ENCODE measurements at places on chromosomes 1 and 21.

DNA sequence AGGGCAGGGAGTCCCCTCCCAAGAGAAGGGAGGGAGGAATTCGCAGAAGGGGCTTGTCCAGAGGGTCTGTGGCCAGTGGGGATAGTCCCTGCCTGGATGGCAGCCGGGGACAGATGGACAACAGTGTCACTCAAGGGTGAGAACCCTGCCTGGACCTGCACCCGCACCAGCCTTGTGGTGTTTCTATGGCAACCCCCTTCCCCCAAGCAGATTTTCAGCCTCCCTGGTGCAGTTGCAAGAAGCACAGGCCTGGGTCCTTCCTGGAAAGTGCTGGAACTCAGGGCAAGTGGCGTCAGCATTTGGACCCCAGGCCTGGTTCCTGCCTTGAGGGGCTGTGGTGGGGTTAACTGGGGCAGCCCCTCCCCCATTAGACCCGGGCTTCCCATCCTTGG is 83.8 kb upstream of the ACTL8 start:
- no peak for DNase-seq

GRCh38 chr1:29478879-29479278 is 242.6 kb downstream of the PTPRU start:
- no peak for DNase-seq

GRCh38 chr1:177645491-177646190 is 324.2 kb downstream of the SEC16B start:
- no peak for DNase-seq

GRCh38 chr1:223228931-223229528 is 86.0 kb upstream of the TLR5 start:
- no peak for DNase-seq

DNA sequence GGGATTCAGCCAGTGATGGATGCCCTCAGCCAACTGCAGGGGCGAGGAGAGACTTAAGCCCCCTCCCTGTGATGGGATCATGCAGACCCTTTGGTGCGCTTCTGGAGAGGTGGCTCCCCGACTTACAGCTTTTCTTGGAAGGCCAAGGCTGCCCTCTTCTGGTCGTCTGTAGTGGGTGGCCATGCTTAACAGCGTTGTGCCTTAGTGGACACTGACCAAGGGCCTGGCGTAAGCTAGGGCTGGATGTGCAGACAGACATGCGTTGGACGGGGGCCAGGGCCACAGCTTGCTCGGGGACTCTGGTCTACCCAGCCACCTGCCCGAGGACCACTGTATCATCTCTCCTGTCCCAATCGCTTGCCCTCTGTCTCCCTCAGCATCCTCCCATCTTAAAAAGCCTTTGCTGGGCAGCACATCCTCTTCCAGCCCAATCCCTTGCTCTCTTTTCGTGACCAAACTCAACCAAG is 5.5 kb downstream of the AZIN2 start:
- DNase-seq, result no peak

- DNase-seq, result no peak
Measured at GRCh38 chr1:45762291-45762690, 11.8 kb upstream of the IPP start.

GRCh38 chr1:21823206-21823979 is 11.3 kb downstream of the LDLRAD2 start:
- no peak for DNase-seq

- DNase-seq, result no peak
Measured at GRCh38 chr1:50651476-50652263, 228.4 kb upstream of the DMRTA2 start.

DNA sequence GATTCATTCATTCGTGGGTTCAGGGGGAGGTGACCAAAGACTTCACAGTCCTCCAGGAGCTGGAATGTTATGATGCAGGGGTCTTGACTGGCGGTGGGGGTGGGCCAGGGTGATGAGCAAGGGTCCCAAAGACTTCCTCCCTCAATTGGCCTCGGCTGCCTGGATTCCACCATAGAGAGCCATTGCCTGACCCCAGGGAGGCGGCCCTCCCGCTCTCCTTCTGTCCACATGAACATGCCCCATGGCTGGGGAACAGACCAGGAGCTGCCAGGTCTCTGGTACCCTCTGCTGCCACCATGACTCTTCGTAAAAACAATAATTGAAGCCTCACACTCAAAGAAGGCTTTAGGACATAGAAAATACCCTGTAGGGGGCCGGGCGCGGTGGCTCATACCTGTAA is 102.5 kb upstream of the CASZ1 start:
- DNase-seq, result no peak

GRCh38 chr1:12654657-12655056 is 10.8 kb downstream of the AADACL4 start:
- no peak for DNase-seq

GRCh38 chr1:173447224-173447623 is 29.9 kb upstream of the PRDX6 start:
- no peak for DNase-seq

DNA sequence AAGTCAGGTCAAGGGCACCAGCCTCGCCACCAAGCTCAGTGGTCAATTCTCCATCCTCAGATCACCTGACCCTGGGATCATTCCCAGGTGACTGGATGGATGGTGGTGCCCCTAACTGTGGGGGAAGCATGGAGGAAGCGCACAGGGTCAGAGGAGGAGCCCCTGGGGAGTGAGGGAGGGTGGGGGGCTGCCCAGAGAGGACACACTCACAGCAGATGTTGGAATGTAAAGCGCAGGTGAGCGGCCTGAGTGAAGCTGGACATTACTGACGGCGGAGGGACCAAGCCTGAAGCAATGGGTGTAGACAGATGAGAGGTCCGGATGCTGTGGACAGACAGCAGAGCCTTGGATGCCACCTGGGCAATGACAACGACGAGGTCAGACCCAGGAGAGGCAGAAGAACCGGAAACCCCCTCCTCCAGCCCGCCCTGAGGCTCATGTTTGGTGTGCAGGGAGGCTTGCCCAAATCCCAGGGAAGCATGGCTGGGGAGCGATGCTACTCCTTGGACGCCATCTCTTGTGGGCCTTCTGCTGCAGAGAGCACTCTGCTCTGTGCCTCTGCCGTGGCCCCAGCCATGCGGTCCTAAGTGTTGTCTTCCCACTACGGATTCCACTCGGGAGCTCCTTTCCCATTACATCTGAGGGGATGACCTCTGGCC is 5.7 kb upstream of the CPLANE2 start:
- no peak for DNase-seq

GRCh38 chr21:18268906-18269305 is 24.3 kb downstream of the CHODL start:
- no peak for DNase-seq

DNA sequence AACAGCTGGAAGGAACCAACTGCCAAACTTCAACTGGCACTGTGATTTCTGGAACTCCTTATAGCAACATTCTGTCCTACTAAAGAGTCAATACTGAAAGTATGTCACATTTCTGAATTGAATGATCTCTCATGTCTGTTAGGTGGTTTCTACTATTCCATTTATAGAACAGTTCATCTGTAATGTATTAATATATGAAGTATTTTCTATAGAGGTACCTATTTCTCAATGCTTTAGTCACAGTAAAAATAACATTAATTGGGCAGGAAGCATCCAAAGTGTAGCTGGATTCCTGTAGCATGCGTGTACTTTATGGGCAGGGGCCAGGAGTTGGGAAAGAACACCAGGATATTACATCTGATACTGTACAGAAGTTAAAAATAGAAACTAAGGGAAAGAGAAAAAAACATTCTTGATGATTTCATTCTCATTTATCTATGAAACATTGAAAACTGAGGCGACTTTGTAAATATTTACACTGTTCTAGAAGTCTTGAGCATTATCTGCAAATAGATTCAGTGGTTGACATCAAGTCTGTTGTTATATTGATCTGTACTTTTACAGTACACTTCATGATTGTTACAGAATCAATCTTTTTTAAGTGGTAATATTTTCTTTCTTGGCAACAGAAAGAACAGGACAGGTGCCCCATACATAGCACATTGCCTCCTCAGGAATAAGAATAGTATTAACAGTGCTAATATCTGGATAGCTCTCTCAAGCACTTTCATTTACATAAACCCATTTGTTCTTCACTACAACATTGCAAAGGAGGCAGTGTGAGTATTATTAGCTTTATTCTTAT is 6.2 kb upstream of the ZNF281 start:
- no peak for DNase-seq

DNA sequence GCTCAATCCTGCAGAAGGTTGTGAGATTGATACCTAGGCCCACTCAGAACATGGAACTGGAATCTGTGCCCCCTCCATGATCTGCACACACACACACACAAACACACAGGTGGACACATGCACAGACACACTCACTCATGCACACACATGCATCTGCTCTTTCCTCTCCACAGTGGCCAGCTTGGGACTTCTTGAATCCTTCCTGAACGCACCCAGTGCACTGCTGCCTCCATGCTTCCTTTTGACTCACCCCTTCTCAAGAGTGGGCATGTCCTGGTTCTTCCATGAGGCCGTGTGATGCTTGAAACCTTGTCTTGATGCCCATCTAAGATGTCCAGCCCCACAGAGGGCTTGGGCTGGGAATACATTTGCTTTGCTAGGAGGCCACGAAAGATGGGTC is 25.4 kb upstream of the TENT5C start:
- DNase-seq, result no peak

- no peak for DNase-seq
Measured at GRCh38 chr1:30845237-30845903, 63.2 kb downstream of the SDC3 start.

- DNase-seq, result no peak
Measured at GRCh38 chr1:240294566-240294965, 202.9 kb downstream of the FMN2 start.

DNA sequence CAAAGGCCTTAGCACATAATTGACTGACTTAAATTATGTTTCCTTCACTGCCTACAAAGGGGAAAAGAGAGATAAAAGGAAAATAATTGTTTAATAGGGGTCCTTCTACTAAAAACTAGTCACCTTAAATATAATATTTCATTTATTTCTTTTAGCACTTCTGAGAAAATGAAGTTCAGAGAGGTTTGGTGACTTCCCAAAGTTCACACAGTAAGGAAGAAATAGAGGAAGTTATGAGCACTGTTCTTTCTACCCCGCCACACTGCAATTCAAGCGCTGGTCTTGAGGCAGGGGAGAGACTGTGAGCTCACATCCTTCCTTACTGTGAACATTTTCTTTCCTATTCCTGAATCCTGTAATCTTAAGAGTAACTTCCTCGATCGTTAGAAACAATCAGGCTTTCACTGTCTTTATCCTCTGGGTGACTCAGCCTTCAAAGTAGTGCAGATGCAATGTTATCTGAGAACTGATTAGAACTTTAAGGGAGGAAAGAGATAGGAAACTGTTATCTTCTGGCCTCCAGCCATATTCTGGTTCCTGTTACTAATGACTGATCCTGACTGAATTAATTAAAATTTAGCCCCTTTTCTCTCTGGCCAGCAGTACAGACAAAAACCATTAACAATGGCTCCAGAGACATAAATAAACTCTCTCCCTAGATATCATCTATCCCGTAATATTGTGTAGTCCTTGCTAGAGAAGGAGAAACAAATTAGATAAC is 6.8 kb downstream of the RGS5 start:
- DNase-seq, result no peak

DNA sequence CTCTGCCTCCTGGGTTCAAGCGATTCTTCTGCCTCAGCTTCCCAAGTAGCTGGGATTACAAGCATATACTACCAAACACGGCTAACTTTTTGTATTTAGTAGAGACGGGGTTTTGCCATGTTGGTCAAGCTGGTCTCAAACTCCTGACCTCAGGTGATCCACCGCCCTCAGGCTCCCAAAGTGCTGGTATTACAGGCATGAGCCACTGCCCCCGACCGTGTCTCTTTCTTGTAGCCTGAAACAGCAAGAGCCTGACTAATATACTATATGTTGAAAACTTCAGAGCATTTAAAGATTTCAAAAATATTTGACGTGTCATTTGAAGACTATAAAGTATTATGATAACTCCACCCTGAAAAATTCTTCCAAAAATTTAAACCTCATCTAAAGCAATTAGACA is 71.7 kb upstream of the ZNF648 start:
- DNase-seq, result no peak

DNA sequence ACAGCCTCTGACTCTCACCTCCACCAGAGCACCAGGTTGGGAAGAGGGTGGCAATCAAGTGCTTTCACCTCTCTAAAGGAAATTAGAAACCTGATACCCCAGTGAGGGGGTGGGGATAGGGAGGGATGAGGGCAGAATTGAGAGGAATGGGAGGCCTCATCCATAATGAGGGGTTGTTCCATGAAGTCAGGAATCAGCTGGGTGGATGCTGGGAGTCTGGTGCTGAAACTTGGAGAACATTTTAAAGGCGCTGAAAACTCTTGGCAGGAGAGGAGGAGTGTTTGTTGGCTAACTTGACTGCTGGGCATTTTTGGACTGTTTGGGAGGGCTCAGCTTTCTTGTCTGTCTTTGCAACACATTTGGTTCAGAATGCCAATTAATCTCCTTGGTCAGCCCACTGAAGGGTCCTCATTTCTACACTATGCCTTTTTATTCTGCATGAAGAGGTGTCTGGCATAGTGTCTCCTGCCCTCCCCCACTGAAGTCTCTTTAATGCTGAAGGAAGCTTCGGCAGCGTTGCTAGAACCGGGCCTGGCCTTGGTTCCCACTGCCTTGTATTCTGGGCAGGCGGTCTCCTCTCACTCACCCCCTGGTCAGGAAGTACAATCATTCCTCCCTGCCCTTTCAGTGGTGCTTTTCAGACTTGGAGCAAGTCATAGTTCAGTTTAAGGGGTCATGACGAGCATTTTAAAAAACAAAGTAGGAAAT is 2.2 kb downstream of the PHGDH start:
- no peak for DNase-seq

- no peak for DNase-seq
Measured at GRCh38 chr1:221794079-221794670, 52.3 kb upstream of the DUSP10 start.

DNA sequence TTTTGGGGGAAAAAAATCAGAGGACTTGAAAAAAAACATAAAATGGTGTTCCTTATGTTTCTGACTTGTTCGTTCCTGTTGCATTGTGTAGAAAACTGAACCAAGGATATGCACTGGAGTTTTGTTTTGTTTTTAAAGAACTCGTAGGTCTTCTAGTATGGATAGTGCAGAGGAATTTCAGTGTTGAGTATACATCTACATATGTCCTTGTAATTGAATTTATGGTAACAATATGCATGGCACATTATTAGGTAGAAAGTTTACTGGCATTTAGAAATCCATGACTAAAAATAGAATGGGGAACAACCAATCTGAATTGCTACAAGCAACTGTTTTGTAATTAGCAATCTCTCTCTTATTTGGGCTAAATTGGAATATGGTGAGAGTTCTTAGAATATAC is 188.3 kb upstream of the ZRANB2 start:
- DNase-seq, result no peak

DNA sequence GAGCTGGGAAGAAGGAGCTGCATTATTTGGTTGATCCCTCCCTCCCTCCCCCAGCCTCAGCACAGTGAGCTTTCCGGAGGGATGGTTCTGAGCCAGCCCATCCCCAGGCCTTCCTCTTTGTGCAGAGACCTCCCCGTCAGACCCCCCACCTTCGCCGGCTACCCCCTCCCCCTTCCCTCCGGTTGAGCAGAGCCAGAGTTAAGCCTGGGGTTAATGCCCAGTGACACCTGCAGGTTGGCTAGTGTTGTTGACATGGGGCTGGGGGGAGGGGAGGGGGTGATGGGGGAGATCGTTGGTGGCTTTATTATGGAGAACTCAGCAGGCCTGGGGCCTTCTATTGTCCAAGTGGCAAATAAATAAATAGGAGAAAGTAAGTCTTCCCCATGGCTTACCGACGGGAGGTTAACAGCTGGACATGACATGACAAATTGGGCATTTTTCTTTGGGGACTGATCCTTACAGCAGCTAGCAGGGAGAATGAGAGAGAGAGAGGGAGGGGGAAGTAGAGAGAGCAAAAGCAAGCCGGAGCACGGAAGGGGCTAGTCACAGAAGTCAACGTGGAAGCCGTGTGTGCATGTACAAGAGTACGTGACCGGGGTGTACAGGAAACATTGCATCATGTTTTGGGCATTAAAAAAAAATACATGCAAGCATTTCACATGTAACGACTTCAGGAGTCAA is 131.1 kb downstream of the TMEM53 start:
- no peak for DNase-seq

Data from stimulated activated CD8-positive, alpha-beta memory T cell treated with anti-CD3 and anti-CD28 coated beads, Interleukin-15, amount 100 ng/mL, for 24 hours (primary cell).